Regular cardiac myocyte (primary cell): ENCODE measurements at places on chromosomes 12 and 14. TPM values are rescaled to one million over a fixed set of nuclear protein-coding genes. Genes with fewer than 3 reads are reported as not detected.

PMCH gene
- total RNA-seq, result 0.19 TPM in 1 of 2 replicates, not detected in the other

TNFRSF1A gene
- 91.3 and 116 TPM in 2 replicates for total RNA-seq

FOXA1 gene
- not detected in 2 replicates for total RNA-seq

CBLN3 gene
- total RNA-seq, result 1.5 and 5.9 TPM in 2 replicates

AICDA gene
- not detected in 2 replicates for total RNA-seq

SUOX gene
- total RNA-seq, result 10.1 and 10.4 TPM in 2 replicates

PPFIA2 gene
- total RNA-seq, result 0.85 and 0.96 TPM in 2 replicates

PLCZ1 gene
- not detected in 2 replicates for total RNA-seq

BIN2 gene
- total RNA-seq, result not detected in 2 replicates

OR11H6 gene
- not detected in 2 replicates for total RNA-seq

PPP4R4 gene
- total RNA-seq, result 2.5 and 3.1 TPM in 2 replicates

CIDEB gene
- 1.5 and 1.7 TPM in 2 replicates for total RNA-seq

FAM181A gene
- not detected in 2 replicates for total RNA-seq

GMFB gene
- total RNA-seq, result 132 and 144 TPM in 2 replicates

TCL1B gene
- not detected in 2 replicates for total RNA-seq

PMEL gene
- 1.1 and 1.7 TPM in 2 replicates for total RNA-seq

RNF212B gene
- not detected in 2 replicates for total RNA-seq

SDR39U1 gene
- 8.2 and 10.4 TPM in 2 replicates for total RNA-seq

HNF1A gene
- under 0.01 TPM in 1 of 2 replicates, not detected in the other for total RNA-seq

TMTC1 gene
- total RNA-seq, result 18.8 and 87.1 TPM in 2 replicates

CLEC6A gene
- not detected in 2 replicates for total RNA-seq
